Left kidney (tissue), 8 donors: ENCODE measurements at places on chromosomes 13 and 19.

DNA sequence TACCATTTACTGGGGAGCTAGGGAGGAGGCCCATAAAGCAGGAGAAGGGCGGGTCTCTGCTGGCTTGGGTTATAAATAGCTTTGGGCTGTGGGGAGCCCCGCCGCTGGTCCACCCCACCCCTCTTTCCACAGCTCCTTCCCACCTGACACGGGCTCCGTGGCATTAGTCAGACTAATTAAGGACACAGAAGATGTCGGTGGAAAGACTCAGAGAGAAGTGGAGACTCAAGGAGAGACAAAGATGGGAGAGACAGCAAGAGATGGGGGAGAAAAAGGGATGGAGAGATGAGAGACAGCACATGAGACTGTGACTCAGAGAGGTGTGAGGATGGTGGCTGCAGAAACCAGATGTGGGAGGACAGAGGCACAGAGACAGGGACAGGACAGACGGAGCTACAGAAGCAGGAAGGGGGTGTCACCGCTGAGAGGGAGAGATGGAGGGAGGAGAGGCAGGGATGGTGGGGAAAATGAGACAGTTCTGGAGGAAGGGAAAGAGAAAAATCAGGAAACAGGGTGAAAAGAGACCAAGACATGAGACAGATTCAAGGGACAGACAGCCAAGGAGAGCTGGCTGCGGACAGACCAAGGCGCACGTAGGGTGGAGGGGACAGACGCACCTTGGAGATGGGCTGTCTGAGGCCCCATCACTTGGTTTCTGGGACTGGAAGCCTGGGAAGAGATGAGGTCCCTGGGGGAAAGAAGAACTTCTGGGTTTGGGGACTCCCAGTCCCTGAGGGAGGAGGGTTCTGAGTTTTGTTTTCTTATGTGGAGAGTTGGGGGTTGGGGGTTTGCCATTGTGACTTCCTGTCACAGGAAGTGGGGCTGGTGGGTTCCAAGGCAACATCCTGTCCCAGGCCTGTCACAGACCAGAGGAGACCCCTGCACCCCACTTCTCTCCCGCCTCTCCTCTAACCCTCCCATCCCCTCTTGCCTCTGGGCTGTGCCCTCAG, 4.1 kb downstream of the ARHGEF1 start:
- DNase-seq, result no peak

GRCh38 chr19:58570770-58571574, 2.2 kb downstream of the MZF1 start:
- DNase-seq, result no peak

DNA sequence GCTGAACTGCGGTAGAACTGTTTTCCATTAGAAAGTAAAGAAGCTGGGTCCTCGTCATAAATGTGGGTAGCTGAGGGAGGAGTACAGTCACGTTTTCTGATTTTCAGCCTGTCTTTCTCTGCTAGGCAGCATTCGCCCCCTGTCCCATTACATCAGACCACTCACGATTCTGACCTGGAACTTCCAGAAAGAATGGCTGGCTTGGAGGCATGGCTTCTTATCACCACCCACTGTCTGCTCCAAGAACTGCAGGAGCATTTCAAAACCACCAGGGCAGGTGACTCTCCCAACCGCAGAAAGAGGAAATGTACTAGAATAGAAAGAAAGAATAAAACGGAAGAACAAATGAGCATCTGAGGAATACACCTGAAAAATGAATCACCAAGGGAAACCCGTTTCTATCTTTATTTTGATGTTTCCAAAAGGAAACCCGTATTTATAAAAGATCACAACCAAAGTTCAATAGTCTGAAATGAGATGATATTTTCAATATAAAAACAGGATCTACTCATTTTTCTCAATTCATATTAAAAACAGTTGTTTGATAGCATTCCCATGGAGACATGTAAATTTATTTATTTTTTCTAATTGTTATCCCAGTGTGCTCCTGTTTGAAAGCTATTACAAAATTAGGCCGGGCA, 22.1 kb upstream of the POMP start:
- DNase-seq, result peak; percentile 47

DNA sequence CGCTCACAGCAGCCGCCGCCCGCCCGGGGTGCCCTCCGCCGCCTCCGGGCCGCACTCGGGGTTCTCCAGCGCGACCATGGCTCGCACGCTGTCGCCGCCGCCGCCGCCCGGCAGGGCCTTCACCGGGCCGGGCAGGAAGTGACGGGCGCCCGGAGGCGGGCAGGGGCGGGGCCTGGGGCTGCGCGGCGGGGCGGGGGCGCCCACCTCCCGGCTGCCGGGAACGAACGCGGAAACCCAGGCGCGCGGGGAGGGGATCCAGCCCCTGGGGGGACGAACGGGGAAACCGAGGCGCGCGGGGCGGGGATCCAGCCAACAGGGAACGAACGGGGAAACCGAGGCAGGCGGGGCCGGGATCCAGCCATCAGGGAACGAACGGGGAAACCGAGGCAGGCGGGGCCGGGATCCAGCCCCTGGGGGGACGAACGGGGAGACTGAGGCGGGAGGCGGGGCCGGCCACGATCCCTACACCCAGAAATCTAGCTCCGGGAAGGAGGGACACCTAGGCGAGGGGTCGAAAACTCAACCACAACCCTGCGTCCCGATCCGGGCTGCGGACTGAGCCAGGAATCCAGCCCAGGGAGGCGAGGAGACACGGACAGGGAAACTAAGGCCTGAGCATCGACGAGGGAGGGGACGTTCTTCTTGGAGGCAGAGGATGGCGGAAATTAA, at the start of gene R3HDM4:
Gene R3HDM4 (minus strand): TSS at position 140 of the 669 bp plus-strand sequence. CDS start 62 bp downstream, at position 78.
- no peak for DNase-seq

DNA sequence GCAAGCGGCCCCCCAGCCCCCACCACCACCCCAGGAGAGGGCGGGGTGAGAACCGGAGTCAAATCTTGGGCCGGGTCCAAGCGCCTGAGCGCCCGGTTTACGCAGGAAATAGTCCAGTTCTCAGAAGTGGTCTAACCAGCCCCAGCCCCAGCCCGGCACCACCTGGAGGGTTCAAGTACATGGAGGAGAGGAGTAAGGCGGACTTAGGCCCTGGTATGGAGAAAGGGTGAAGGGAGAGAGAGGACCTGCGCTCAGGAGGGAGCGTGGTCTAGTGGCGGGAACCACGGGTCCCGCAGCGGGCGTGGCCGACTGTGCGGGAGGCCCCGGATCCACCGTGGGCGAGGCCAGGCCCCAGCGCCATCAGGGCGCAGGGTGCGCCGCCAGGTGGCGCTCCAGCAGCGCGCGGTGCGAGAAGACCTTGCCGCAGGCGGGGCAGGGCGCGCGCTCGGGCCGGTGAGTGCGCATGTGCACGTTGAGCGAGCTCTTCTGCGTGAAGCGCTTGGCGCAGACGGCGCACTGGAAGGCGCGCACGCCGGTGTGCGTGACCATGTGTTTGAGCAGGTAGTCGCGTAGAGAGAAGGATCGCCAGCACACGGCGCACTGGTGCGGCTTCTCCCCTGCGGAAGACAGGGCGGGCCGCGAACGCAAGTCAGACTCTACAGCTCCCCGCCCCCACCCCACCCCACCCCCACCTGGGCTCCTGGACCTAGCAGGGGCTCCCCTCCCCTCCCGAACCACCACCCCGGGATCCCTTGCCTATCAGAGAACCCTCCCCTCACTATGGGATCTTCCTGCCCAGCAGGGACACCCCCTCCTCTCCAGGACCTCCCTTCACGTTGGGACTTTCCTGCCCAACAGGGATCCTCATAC, 2.1 kb upstream of the SLC27A5 start:
- DNase-seq, result peak; percentile 86

- peak; percentile 74 for DNase-seq
These were observed 772.0 kb downstream of the DIAPH3 start for GRCh38 chr13:59391696-59392095.

DNA sequence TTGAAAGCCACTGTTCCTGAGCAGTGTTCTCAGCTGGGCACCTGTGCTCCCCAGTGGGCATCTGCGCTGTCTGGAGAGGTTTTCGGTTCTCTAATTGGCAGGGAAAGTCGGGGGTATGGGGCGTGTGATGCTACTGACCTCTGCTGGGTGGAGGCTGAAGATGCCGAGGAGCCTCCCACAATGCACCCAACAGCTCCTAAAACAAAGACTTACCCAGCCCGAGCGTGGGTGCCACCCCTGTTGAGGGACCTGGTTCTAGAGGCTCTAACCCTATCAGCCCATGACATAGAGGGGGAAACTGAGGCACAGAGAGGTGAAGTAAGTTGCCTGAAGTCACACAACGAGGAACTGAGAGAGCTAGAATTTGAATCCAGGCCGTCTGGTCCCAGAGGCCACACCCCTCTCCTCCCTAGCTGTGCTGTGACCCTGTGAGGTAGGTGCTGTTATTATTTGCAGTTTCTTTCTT, 2.3 kb downstream of the SPACA4 start:
- no peak for DNase-seq

DNA sequence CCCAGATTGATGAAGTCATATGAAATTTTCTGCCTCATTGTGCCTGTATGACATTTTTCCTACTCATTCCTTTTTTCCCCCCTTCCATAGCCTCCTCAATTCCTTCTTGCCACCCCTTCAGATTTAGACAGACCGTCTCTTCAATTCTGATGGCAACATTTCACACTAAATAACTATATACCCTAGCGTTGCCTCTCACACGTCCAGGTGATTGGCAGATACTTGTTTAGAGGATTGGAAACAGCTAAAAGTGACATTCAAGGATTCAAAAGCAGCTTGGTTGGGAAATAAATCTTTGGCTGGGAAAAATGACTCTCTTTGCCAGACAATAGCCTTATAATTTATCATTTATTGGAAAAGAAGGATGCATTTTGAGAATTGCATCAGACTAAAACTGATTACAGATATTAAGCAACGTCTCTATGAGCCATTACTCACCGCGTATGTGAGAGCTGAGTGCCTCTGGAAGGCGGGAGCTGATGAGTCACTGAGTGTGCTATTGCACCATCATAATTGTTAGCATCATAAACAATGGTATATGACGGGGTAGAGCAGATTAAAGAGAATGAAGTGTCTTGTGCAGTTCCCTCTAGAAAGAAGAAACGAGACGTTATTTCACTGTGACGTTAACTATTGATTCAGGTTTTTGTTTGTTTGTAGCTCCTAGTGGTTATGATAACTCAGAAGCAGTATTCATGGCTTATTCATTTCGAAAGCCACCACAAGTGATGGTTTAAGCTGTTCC, 61.1 kb upstream of the FAM216B start:
- no peak for DNase-seq

DNA sequence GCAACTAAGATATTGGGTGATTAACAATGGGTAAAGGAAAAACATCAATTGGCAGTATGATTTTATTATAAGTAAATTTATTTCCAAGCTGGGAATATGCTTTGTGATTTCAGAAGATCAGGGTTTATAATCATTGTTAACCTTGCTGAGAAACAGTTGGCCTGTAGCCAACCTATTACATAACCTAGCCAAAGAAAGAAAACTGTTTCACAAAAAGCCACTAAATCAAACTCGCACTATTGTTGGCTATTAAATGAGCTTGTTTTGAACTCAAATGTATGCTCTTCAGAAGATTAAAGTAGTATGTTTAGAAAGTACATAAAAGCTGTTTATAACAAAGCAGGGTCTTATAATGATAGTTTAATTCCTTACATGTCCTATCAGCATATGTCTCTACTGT, 151.7 kb downstream of the LHFPL6 start:
- DNase-seq, result no peak
